ENCODE measurements at places on chromosomes 11 and 22. TPM values are rescaled to one million over a fixed set of nuclear protein-coding genes. Genes with fewer than 3 reads are reported as not detected.

Gene C11orf86
- total RNA-seq, result not detected

Gene IRAG1
- 0.64 TPM for total RNA-seq

Gene ANO1
- 1.8 TPM for total RNA-seq

Gene MAPK8IP2
- 0.24 TPM for total RNA-seq

Gene PDGFB
- 9.2 TPM for total RNA-seq

Gene LMO2
- 2.2 TPM for total RNA-seq

Gene POU2AF1
- not detected for total RNA-seq

Gene PKP3
- total RNA-seq, result 5.2 TPM

Gene SESN3
- 4.7 TPM for total RNA-seq

Gene TBC1D10A
- total RNA-seq, result 19.9 TPM

Gene VPREB3
- total RNA-seq, result not detected

Gene EHF
- 0.64 TPM for total RNA-seq

Gene OR4C46
- total RNA-seq, result not detected

Gene SDF2L1
- total RNA-seq, result 24.3 TPM

Gene OR5P2
- total RNA-seq, result not detected

Gene OR2AT4
- not detected for total RNA-seq

Gene PRDX5
- 293 TPM for total RNA-seq

Gene RTN4R
- 0.91 TPM for total RNA-seq

Gene OR5A1
- not detected for total RNA-seq

Gene ARHGAP8
- total RNA-seq, result 2.6 TPM

Gene C22orf42
- total RNA-seq, result not detected

Gene CSNK2A3
- total RNA-seq, result 1.4 TPM

Gene SPDYC
- not detected for total RNA-seq

Gene KRTAP5-2
- not detected for total RNA-seq

Gene EXPH5
- total RNA-seq, result 1.7 TPM

Gene CERK
- 34.0 TPM for total RNA-seq

Gene SAA4
- not detected for total RNA-seq

Gene BATF2
- 1.8 TPM for total RNA-seq

Gene SGSM1
- total RNA-seq, result not detected

Gene CSRP3
- not detected for total RNA-seq

Gene CYP2D6
- 0.08 TPM for total RNA-seq

Gene ACP2
- total RNA-seq, result 93.3 TPM

Gene CTSW
- total RNA-seq, result not detected

Gene IGSF9B
- total RNA-seq, result not detected

Gene MAPK8IP1
- 27.8 TPM for total RNA-seq

Gene OR4C6
- not detected for total RNA-seq

Gene TSPAN32
- total RNA-seq, result not detected

Gene P2RY2
- 0.08 TPM for total RNA-seq

Gene YPEL1
- total RNA-seq, result 4.1 TPM

Gene PRR33
- not detected for total RNA-seq

Gene OR6A2
- total RNA-seq, result not detected

Gene BARX2
- total RNA-seq, result not detected

Gene TCIRG1
- total RNA-seq, result 67.6 TPM

Gene TH
- not detected for total RNA-seq

Gene PUS3
- total RNA-seq, result 22.2 TPM

Gene OR10D3
- total RNA-seq, result not detected

Gene CD3E
- not detected for total RNA-seq

Gene OSBP2
- 0.78 TPM for total RNA-seq

Gene COMT
- total RNA-seq, result 286 TPM

Gene SMTNL1
- total RNA-seq, result not detected

Gene SAA2
- not detected for total RNA-seq

All from epithelial cell of alveolus of lung (primary cell).